Activated CD4-positive, alpha-beta T cell treated with anti-CD3 and anti-CD28 coated beads, Interleukin-2, amount 10 ng/mL, durations not matched to agents 7 days and 5 days (primary cell): ENCODE measurements at places on chromosomes 4 and X. TPM values are rescaled to one million over a fixed set of nuclear protein-coding genes. Genes with fewer than 3 reads are reported as not detected.

The HELT gene
- not detected for total RNA-seq

The SLIT2 gene
- not detected for total RNA-seq

The ADGRL3 gene
- total RNA-seq, result not detected

The NPY2R gene
- total RNA-seq, result not detected

The MTNR1A gene
- not detected for total RNA-seq

The PABPC1L2B gene
- not detected for total RNA-seq

The RTL3 gene
- total RNA-seq, result not detected

The XAGE1A gene
- total RNA-seq, result not detected

The COL4A5 gene
- not detected for total RNA-seq

The ANXA10 gene
- not detected for total RNA-seq

The F11 gene
- not detected for total RNA-seq

The DAPP1 gene
- 39.5 TPM for total RNA-seq

The NEIL3 gene
- total RNA-seq, result 34.6 TPM

The DCLK2 gene
- total RNA-seq, result not detected

The ADH7 gene
- not detected for total RNA-seq
